ENCODE measurements at places on chromosomes 6 and 20.

DNA sequence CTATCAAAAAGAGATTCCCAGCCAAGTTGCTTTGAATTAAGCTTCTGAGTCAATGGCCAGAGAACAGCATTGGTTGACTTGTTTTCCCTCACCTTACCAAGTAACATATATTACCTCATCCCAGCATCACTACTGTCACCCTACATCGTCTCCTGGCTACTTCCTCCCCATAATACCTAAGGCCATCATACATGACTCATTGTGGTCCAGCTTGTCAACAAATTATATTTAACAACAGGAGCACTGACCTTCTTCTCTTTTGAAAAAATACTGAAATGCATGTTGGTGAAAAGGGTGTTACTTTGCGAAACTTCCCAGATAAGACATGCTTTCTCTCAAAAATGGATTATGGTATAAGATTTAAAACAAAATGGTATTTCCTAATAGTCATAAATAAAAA lies 106.9 kb downstream of the TBX18 start:
- DNase-seq, result no peak

DNA sequence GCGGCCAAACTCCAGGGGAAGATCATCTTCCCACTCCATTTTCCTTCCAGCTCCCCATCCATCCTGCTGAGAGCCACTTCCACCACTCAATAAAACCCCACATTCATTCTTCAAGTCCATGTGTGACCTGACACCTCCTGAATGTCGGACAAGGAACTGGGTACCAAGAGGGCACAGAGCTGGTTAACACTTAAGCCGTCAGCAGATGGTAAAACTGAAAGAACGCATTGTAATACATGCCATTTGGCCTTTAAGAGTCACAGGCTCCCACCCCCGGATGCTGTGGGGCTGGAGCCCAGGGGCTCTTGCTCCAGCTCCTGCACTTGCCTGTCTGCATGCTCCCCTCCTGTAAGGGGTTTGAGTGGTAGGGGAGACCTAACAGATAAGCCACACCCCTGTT lies 753.9 kb downstream of the COL12A1 start:
- no peak for DNase-seq

DNA sequence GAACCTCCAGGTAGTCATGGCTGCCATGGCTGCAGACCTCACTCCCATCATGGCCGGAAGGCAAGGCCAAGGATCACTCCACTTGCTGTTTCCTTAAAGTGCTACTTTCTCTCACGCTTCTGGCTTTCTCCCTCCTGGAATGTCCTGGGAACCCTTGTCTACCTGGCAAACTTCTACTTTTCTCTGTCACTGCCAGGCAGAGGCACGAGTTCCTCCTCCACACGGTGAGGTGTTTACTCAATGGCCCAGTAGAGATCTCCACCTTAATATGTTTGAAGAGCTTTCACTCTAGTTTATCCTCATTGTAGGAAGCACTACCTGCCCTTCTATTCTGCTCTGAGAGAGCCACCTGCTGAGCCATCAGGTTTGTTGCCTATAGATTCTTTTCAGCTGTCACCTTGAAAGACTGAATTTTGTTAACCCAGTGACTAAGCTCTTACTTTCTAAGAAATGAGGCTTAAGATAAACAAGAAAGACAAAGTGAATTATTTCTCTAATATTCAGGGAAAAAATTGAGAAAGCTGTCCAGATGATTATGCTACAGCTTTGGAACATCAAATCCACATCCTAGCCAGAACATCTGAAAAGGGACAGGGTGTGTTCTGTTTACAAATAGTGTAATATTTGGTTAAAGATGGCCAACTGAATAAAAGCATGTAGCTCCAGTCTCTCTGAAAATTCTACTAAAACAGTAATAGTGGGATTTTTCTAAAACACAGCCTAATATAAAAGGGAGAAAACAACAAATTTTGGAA lies 54.9 kb downstream of the PLAGL1 start:
- no peak for DNase-seq

DNA sequence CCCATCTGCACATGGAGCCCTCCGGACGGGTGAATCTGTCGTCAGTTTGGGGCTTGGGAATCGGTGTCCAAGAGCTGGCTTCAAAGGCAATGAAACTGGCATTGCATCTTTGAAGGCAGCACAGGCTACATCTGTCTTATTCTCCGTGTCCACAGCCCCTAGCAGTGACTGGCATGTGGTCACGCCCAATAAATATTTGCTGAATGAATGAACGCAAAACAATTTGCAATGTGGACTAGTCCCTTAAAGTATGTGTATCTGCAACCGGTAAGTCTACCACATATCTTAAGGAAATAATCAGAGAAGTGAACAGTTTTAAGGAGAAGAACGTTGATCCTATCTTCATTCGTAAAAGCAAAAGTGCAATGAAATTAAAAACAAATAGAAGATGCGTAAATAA lies 8.0 kb upstream of the PMEPA1 start:
- DNase-seq, result no peak

GRCh38 chr20:10463622-10464021 lies 28.5 kb downstream of the SLX4IP start:
- no peak for DNase-seq

- no peak for DNase-seq
Observed at GRCh38 chr20:57410398-57410920, 19.3 kb downstream of the RBM38 start.

DNA sequence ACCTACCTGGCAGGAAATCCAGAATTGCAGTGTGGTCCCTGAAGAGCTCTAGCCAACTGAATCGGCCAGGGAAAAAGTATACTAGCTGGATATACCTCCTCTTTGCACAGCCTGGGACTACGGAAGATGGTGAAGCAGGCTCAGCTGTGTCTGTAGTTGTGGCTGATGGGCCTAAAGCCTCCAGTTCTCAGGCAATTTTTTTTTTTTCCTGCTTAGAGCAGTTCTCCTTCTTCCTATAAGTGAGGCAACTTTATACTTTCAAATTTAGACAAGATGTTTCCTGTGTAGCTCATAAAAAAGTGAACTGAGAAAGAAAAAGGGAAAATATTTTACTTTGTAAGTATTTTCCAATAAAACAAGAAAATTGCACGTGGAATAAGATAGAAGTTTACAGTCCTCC lies 172.9 kb downstream of the CARMIL1 start:
- DNase-seq, result peak; percentile 13

- no peak for DNase-seq
Observed at GRCh38 chr6:150470131-150470530, 101.3 kb downstream of the IYD start.

DNA sequence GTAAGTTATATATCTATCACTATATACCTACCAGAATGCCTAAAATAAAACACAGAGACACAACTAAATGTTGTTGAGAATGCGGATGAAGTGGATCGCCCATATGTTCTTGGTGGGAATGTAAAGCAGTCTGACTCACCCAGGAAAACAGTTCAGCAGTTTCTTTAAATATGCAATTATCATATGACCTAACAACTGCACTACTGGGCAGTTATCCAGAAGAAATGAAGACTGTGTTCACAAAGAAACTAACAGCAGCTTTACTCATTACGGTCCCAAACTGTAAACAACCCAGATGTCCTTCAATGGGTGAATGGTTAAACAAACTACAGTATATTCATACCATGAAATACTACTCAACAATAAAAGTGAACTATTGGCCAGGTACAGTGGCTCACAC lies 14.3 kb upstream of the ZC3H12D start:
- DNase-seq, result no peak

- DNase-seq, result no peak
Observed at GRCh38 chr6:15682965-15683822, 20.4 kb upstream of the DTNBP1 start.

GRCh38 chr20:63529861-63530787 lies 7.1 kb downstream of the PTK6 start:
- no peak for DNase-seq

GRCh38 chr6:43361269-43361668 lies 8.2 kb downstream of the ZNF318 start:
- no peak for DNase-seq

DNA sequence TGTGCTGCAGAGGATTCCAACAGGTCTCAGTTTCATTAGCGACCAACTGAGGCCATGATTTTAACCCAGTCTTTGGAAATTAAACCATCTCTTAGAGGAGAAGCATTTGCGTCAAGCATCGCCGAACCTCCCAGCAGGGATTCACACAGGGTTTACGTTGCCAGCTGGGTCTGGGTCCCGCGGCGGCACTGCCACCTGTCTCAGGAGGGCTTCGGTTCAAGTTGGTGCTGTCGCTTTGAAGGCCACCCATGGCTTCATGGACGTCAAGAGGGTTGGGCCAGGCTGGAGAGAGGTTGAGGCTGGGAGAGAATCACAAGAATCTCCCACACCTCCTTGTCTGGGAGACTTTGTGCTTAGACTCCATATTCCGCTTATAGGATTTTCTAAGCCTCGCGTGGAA lies 43.0 kb upstream of the FRMD1 start:
- DNase-seq, result no peak

GRCh38 chr6:127907960-127908640 lies 7.2 kb upstream of the THEMIS start:
- no peak for DNase-seq

GRCh38 chr20:12925210-12925755 lies 83.5 kb upstream of the SPTLC3 start:
- peak; percentile 90 for DNase-seq

DNA sequence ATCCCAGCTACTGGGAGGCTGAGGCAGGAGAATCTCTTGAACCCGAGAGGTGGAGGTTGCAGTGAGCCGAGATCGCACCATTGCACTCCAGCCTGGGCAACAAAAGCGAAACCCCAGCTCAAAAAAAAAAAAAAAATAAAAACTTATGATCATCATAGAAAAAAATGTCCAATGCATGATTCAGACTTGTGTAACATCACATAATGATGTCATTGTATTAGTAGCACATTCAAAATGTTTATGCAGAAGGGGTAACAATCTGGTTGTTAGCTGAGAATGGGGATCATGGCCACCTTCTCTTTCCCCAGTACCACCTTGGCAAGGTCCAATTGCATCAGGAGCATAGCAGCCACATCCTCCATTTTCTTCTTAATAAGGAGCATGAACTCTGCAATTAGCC lies 137.6 kb upstream of the MARCKS start:
- no peak for DNase-seq

DNA sequence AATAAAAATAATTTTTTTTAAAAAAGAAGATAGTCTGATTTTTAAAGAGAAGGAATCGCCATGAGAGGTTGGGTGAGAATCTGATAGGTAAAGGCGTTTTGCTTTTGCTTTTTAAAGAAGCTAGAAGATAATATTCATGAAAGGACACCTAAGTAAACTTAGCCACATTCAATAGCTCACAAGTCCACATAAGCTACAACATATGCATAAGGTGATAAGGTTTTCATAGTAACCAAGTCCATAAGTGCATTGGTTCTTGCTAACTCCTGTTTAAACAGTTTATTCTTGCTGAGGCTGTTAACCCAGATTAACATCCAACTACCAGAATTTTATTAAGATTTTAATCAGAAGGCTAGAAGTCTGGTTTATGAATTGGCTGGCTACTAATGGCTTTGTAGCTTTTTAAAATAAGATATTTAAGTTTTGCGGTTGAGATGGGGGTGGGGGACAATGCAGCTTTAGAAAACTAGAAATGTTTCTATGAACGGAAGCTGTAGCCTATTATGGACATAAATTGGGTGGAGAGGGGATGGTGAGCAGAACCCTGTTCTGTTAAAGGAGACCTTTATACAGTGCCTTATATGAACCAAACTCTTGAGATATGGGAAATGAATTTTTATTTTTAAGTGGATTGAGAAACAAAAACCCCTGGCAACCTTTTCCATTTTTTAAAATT lies 235.1 kb downstream of the ZFAND3 start:
- DNase-seq, result no peak

- DNase-seq, result no peak
Observed at GRCh38 chr20:8518878-8519277, 386.8 kb downstream of the PLCB1 start.

GRCh38 chr6:140346428-140346827 lies 972.0 kb upstream of the CITED2 start:
- DNase-seq, result no peak

DNA sequence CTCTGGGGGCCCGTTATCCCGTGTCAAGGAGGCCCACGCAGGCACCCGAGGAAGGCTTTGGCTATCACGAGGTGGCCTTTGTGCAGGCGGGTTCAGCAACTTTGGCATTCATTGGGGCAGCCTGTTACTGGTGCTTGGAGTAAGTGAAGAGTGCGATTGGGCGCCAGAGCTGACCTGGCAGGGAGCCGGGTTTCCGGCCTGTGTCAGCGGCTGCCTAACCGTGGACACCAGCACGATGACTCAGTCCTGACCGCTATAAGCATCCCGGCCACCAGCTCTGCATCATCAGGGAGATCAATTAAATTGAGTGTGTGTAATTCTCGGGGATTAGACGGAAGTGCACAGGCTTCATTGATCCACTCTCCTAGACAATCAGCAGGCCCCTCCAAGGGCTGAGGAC lies 45.9 kb downstream of the CDH4 start:
- DNase-seq, result peak; percentile 23

- no peak for DNase-seq
Observed at GRCh38 chr6:149223120-149223903, 94.2 kb upstream of the TAB2 start.

GRCh38 chr20:3744806-3745685 lies 12.6 kb downstream of the HSPA12B start:
- DNase-seq, result no peak

DNA sequence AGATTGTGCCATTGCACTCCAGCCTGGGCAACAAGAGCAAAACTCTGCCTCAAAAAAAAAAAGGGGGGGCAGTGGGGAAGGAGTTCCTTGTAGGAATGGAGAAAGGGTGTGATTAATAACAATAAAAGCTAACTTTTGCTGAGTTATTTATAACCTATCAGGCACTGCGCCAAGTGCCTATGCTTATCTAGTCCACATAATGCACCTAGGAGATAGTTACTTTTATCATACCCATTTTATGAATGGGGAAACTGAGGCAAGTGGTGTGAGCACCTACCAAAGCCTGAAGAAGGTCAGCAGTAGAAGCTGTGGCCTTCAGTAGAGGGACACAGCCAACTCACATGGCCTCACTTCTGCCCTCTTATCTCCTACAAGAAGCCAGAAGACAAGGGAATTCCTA lies 13.6 kb upstream of the PPP1R16B start:
- no peak for DNase-seq

- DNase-seq, result no peak
Observed at GRCh38 chr20:63701051-63701328, 4.5 kb downstream of the TNFRSF6B start.
